ENCODE measurements at places on chromosomes 2 and 18.

GRCh38 chr2:12430407-12431133 is 286.2 kb upstream of the TRIB2 start:
- no peak for DNase-seq

- no peak for DNase-seq
Measured at GRCh38 chr2:120539937-120540718, 194.2 kb downstream of the INHBB start.

GRCh38 chr2:168469281-168469988 is 13.4 kb downstream of the CERS6 start:
- DNase-seq: no peak

DNA sequence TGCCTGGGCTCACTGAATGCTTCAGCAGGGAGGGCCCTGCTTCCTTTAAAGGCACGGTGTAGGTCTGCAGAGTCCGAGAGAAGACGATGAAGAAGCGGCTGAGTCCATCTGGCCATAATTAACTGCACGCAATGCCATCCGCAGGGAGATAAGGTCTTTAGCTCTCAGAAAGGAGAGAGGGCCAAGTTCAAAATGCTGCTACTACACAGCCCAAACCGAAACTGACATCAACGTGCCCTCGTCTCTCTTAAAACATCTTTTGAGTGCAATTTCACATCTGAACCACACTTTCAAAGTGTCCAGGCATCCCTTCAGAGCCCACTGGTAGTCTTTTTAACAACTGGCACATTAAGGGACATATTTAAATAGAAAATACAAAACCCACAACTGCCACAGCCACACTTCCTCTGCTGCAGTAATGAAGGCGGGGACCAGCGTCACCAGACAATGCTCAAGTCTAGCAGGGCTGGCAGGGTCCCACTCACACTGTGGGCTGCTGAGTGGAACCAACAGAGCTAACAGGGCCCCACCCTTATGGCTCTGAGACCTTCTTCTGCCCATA is 35.8 kb downstream of the ST3GAL5 start:
- DNase-seq: peak; percentile 70

DNA sequence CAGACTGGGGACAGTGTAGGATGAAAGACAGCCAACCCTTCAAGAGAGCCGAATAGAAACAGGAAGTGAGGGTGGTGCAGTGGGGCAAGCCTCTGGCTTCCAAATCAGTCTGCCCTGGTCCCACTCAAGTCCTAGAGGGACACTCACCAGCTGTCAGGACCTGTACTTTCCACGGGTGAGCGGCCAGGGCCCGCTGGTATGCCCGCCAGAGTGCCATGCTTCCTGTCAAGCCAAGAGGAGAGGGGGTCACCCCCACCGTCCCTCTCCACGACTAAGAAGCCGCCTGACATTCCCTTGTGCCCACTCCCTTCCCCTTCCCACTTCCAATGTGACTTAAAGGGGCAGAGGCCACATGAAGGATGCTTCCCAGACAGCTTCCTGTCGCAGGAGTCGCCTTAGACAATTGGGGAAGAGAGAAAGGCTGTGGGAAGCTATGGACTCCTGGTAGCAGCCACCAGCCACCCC is 564 bp downstream of the MPV17 start:
- DNase-seq: no peak

GRCh38 chr2:197358931-197359330 is 48.4 kb upstream of the ANKRD44 start:
- DNase-seq: no peak

- no peak for DNase-seq
Measured at GRCh38 chr2:171244466-171244969, 83.8 kb upstream of the TLK1 start.

GRCh38 chr18:34991152-34991551 is 50.1 kb upstream of the MAPRE2 start:
- DNase-seq: no peak
